ENCODE measurements at places on chromosomes 12 and 14.
A peak's percentile ranks its signal among the peaks of the same experiment; 100 is the strongest.

DNA sequence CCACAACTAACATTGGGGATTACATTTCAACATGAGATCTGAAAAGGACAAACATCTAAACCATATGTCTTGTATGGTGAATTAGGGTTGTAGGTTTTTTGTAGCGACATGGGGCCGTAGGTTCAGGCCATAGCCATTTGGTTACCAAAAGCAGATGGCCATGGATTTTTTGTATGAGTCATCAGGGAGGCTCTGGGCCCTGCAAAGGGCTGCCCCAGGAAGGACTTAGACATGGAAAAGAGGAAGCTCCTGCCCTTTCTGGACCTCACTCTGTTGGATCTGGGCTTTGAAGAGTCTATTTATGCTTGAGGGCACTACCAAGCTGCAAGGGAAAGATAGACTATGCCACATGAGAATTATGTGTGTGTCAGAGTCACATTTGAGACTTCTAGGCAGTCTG, 89.3 kb upstream of the DHRS4 start:
- no peak for DNase-seq

DNA sequence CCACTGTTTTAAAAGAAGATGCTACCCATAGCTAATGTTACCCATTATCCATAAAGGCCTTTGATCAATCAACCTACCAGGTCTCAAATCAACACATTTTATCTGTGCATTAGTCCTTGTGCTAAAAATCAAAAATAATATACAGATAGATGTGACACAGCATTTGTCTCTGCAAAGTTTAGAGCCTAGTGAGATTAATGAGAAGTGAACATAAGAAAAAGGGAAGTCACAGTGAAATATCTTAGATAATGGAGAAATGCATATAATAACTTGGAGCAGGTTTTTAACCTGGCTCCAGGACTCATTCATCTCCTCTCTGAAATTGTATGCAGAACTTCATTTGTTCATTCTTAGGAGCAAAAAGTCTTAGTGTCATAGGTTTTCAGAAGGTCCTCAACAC, 7.2 kb downstream of the PDE3A start:
- no peak for DNase-seq

GRCh38 chr12:83462419-83462818, 775.7 kb downstream of the TMTC2 start:
- DNase-seq: no peak

DNA sequence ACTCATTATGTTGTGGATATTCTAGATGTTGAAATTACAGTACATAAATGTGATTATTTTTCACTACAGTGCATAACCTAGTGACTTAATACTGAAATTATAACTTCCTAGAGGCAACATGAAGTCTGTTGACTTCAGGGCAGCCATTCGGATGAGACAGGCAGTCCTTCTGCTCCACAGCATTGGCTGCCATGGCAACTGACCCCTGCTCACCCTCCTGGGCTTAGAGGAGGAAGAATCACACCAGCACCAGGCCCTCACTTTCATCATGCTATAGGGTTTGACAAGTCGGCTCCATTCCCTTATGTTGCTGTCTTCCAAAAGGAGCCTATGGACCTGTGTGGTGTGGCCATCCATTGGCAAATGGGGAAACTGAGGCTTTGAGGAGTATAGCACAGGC, 233.5 kb upstream of the TMEM132C start:
- DNase-seq: no peak

- DNase-seq: no peak
These were observed 203.2 kb downstream of the ZFP36L1 start for GRCh38 chr14:68589447-68590200.

DNA sequence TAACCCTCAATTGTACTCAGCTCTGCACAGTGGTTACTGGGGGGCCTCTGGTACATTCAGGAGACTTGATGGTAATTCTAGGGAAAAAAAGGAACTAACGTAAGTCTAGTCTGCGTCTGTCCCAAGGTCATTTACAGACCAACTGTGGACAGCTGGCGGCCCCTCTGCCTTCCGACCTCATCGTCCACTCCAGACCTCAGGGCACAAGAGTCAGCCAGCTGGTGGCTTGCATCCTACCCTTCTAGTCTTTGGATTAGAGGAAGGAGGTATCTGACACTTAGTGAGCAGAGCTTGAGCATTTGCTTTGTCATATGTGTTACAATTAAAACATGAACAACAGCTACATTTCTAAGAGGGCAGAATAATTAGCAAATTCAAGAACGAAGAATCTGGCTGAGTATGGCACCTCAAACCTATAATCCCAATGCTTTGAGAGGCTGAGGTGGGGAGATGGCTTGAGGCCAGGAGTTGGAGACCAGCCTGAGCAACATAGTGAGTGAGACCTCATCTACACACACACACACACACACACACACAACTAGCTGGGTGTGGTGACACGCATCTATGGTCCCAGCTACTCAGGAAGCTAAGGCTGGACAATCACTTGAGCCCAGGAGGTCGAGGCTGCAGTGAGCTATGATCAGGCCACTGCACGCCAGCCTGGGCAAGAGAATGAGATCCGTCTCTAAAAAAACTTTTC, 36.5 kb downstream of the SSH1 start:
- no peak for DNase-seq

- no peak for DNase-seq
These were observed 7.2 kb downstream of the GSKIP start for GRCh38 chr14:96370528-96370927.

DNA sequence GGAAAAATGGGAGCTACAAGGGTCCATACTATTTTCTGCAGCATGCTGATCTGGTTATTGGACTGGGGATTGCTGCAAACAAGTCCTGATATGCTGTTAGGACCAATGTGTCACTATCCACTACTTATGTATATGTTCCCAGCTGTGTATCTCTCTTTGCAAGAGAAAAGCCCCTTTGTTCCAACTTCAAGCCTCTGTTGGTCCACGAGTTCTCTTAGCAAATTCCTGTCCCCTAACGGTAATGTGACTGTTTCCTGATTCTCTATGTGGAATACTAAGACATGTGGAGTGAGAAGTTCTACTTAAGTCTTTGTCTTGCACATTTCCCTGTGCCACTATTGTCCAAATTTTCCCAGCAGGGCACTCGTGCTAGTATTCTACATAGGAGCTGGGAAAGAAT, 557.7 kb downstream of the FSCB start:
- no peak for DNase-seq

GRCh38 chr14:24988760-24989159, 61.2 kb downstream of the STXBP6 start:
- DNase-seq: no peak

DNA sequence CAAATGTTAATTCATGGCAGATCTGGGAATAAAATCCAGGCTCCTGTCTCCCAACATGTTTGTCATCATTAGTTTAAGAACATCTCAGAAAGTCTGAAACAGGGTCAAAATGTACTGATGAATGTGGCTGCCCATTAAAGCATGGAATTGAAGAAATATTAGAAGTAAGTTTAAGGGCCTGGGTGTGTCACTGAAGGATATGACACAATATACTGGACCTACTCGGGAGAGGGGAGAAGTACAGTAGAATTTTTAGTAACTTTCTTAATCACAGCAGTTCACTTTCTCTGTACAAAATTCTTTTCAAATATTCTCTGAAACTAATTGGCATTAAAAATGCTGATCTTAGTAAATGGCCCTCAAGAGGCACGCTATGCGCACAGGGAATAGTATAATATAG, 185.5 kb downstream of the ETV6 start:
- no peak for DNase-seq

DNA sequence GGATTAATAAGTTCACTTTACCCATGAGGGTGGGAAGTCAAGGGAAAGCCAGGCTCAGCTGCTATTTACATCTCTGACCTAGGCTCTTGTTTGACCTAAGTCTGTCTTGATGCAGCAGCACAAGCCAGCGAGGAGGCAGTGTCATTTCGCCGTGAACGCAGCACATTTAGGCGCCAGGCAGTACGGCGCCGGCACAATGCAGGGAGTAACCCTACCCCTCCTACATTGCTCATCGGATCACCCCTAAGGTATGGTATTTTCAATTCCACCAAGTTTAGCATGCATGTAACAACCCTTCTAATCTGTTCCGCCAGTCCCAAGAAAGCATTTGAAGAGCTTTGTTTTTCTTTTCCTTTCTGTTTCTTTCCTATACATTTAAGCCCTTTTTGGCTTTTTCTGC, 81.2 kb downstream of the PCNX1 start:
- no peak for DNase-seq

GRCh38 chr14:38758661-38759060, 344.4 kb downstream of the SEC23A start:
- DNase-seq: no peak

- no peak for DNase-seq
These were observed 13.8 kb downstream of the GPR132 start for GRCh38 chr14:105051182-105052109.

- DNase-seq: no peak
These were observed 843 bp upstream of the NUAK1 start for GRCh38 chr12:106139422-106140171.

GRCh38 chr12:53070877-53071492, 8.2 kb downstream of the SPRYD3 start:
- no peak for DNase-seq

DNA sequence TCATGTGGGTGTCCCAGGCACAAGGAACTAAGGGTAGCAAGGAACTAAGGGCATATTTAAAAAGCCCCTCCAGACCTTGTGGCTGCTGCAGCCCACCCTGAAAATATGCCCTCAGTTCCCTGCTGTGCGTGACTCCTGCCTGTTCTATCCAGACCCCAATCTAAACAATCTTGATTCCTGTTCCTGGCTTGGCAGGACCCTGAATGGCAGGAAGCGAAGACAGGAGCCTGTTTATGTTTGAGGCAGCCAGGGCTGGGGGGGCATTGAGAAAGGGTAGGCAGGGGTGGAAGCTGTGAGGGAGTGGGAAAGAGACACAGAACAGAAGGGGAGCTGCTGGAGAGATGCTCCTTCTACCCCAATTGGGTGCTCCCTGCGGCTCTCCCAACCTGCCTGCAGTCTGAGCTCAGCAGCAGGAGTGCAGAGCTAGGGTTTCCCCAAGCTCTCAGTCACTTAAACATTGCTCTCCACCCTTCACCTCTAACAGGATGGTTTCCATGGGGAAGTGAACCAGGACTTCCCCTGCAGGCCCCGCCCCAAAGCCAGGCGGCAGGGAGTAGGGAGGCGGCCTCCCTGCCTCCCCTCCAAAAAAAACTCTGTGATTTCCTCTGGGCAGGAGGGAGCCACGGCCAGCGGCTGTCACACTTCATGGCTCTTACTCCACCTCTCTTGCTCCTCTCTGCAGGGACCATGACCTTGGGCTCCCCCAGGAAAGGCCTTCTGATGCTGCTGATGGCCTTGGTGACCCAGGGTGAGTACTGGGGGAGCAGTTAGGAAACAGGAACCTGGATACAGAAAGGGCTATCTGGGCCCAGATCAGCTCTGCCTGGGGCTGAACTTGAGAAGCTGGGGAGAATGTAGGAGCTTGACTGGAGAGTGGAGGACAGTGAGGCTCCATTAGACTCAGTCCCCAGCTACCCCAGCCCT, 4.7 kb downstream of the ACVRL1 start:
- no peak for DNase-seq

DNA sequence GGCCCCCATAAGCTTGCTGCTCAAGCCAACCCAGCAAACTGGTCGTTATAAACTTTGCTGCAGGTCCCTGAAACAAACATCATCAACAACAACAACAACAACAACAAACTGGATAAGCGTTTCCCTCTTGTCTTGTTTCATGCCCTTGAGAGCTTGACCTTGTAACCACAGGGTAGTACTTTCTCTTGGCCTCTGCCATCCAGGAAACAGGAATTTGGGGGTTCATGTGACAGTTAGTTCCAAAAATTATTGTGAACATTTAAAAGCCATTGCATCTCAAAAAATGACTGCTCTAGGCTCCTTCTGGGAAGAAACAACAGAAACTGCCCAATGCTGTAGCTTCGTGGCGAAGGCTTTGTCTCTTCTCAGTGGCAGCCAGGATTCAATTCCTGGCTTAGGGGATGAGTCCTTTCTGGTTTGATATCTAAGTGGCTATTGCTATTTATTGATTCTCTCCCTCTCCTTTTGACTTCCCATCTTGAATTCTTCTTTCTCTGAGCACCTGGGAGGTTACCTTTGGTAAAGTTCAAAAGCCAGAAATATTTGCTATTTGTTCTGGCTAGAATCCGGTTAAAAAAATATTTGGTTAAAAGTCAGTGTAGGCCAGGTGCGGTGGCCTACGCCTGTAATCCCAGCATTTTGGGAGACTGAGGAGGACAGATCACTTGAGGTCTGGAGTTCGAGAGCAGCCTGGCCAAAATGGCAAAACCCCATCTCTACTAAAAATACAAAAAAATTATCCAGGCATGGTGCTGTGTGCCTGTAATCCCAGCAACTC, 52.0 kb upstream of the CPM start:
- no peak for DNase-seq

- DNase-seq: no peak
These were observed 191.9 kb upstream of the DIO3 start for GRCh38 chr14:101369194-101369915.

GRCh38 chr12:92192360-92192759, 46.7 kb upstream of the BTG1 start:
- DNase-seq: no peak

- peak; percentile 59 for DNase-seq
These were observed 2.6 kb upstream of the BCL11B start for GRCh38 chr14:99274346-99275221.

DNA sequence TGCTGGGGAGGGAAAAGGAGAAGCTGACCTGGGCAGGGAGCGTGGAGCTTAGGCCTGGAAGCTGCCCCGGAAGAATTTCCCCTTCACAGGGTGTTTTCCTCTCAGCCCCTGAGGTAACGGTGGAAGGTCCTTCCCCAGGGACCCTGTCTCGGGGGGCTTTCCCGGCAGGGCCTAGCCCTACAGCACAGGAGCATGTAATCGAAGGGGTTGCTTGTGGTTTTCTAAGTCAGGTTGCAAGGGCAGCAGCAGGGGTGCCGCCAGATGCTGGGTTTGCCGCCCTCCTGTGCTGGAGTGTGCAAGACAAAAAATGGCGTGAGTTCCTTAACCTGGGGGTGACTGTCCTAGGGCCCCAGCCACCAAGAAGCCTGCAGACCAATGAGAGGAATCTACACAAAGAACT, 1.6 kb upstream of the KRT74 start:
- DNase-seq: no peak

GRCh38 chr12:56469007-56469930, 891 bp downstream of the SPRYD4 start:
- DNase-seq: no peak

DNA sequence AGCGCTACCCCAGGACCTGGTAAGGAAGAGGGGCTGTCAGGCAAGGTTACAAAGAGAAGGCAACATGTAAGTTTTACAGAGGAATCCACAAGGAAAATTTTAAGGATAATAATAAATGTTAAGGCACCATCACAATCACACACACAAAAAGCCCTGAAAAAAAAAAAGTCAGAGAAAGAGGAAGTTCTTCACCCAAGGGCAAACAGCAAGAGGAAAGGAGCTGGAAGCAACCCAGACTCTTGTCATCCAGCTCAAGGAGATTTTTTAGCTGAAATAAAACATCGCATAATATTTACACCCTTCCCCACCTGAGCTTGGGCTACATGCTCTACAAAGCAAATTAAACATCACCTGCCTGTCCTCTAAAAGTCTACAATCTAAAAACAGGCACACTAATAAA, 9.5 kb downstream of the SPTB start:
- DNase-seq: no peak

GRCh38 chr12:47741340-47741703, 16.0 kb upstream of the ENDOU start:
- DNase-seq: no peak

Data from NCI-H2227 treated with DMSO at 0.1 percent for 48 hours (cell line).